CD4-positive, alpha-beta T cell treated with Interleukin-15 for 1 hour (primary cell): ENCODE measurements at places on chromosomes 6 and 20.

DNA sequence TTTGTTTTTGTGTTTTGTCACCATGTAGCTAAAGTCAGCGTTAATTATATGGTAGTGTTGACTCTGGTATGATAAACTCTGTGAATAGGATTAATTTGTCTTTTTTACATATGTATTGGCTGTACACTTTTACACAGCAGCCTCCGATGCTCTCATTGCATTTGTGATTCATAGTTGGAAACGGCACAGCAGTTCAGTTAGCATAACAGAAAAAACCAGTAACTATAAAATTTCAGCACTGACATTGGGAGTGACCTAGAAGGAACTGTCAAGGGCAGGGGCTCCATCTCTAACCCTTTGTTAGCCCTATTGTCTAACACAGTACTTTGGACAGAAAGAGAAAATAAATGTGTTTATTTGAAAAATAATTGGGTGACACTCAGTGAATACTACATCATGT lies 5.6 kb upstream of the BEND6 start:
- no peak for DNase-seq

DNA sequence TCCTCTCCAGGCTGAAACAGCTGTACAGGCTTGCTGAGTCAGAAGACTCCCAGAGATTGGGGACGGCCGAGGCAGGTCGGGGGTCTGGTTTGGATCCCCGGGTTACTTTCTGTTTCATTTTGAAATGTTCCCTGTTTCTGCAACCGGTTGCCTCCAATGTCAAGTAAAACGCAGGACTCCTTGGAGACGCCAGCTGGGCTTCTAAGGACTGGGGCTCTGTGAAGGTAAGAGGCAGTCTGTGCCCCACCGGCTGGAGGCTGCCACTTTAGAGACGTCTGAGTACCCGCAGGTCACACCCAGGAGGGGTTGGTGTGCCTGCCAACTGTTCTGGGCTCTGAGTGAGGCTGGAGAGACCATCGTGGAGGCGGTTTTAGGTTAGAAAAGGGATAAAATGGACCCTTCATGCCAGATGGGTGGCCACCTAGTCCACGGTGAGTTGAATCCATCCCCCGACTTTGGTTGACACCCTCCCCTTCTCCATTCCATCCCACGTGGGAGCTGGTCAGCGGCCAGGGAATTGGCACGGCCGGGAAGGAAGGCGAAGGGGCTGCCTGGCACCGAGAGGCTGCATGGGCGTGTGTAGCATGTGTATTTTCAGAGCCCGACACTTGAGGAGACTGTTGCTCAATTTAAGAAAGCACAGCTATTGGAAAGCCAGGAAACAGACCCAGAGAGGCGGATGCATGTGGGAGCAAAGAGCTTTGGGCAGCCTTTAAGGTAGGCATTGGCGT lies 240.9 kb downstream of the PHACTR1 start:
- DNase-seq, result peak; percentile 17

DNA sequence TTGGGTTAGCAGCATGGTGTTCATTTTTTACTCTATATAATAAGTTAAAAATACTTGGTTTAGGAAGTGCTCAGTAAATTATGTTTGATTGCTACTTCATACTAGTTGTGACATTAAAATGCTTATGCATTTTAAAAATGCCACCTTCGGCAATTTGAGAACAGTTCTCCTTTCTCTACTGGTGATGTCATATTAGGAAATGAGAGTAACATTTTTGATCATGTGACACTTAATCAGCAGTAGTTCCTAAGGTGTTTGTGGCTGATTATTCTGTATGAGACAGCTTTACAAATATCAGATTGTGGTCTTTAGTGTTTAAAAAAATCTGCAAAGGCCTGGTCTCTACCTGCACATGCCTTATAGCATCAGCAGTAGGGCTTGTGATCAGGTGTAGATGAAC lies 4.4 kb downstream of the GZF1 start:
- DNase-seq, result no peak

GRCh38 chr20:34404803-34405202 lies 41.7 kb downstream of the ITCH start:
- no peak for DNase-seq

DNA sequence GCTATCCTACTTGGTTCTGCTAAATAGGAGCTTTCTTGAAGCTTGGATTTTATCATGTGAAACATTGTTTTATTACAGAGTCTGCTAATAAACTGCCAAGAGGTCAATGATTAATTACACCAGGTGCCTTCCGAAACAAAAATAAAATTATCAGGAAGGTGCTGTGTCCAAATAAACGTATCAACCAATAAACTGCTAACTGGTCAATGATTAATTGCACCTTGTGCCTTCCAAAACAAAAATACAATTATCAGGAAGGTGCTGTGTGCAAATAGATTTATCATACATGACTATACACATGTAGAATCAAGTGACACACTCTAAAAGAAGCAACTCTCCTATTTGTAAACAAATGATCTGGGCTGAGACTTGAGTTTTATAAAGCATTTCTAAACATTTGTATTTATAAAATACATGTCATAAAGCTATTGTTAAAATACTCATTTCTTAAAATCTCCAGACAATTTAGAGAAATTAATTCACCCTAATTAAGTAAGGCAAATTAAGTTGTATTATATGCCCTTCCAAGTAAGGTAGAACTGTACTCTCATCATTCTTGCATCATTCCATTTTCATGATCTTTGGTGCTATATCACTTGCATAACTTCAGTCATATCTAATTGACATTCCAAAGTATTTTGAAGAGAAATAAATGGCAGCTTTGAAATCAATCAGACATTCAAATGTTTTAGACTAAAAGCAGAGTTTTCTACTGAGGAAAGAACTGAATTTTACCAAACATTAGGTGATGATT lies 26.8 kb downstream of the SPTLC3 start:
- DNase-seq, result no peak
